ENCODE measurements at places on chromosomes 11 and 22.

GRCh38 chr11:120660024-120660565 lies 148.5 kb downstream of the GRIK4 start:
- DNase-seq = no peak

- no peak for DNase-seq
Measured at GRCh38 chr11:12258451-12258850, 118.9 kb upstream of the PARVA start.

- no peak for DNase-seq
Measured at GRCh38 chr11:61793829-61794204, 1.1 kb downstream of the FEN1 start.

DNA sequence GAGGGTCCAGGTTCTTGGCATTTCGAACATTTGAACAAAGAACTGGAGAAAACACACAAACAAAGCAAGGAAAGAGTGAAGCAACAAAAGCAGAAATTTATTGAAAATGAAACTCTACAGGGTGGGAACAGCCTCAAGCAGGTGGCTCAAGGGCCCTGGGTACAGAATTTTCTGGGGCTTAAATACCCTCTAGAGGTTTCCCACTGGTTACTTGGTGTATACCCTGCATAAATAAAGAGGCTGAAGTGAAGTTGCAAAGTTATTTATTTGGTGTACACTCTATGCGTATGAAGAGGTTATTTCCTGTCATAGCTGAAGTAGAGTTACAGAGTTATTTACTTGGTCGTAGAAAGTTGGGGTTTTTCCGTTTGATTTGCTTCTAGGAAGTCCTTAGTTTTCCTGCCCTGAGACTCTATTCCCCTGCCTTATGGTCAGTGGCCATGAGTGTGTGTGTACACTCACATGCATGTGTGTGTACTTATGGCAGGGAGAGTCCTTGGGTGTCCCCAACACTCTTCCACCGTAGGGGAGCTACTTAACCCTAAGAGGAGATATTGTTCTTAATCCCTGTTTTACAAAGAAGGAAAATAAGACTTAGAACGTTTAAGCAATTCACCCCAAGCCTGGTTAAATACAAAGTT lies 5.6 kb upstream of the SMCO4 start:
- DNase-seq = no peak

DNA sequence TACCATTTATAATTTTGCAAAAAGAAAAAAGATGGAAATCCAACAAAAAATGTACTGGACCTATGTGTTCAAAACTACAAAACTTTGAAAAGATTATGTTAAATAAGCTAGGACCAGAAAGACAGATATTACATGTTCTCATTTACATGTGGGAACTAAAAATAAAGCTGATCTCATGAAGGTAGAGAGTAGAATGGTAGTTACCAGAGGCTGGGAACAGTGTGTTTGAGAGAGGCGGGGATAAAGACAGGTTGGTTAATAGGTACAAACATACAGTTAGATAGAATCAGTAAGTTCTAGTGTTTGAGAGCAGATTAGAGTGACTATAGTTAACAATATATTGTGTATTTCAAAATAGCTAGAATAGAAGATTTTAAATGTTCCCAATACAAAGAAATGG lies 71.6 kb downstream of the USP47 start:
- DNase-seq = no peak

DNA sequence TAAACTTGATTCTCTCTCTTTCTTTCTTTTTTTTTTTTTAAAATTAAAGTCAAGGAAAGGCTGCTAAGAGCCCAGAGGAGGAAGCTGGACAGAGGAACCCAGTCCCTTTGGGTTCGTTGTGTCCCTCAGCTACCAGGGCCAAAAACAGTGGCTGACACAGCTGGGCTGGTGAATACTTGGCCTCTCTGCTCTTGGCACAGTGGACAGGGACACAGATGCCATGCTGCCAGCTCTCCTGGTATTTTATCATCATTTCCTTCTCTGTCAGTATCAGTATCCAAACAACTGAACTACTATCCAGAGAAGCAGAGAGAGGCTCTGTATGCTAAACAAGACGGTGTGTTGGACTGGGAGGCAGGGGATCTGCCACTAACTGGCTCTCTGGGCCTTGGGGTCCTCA lies 123.7 kb upstream of the CCDC90B start:
- no peak for DNase-seq

DNA sequence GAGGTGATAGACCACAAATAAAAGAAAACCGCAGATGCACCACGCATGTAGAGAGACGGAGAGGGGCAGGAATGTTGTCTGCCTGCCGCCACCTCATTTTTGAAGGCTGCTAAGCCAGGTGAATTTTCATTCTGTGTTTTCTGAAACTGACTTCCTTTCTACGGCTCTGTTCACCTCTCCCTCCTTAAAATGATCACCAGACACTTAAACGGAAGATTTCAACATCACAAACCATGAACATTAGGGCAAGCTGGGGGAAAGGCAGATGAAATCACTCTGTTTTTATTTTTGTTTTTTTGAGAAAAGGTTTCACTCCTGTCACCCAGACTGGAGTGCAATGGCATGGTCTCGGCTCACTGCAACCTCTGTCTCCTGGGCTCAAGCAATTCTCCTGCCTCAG lies 232.4 kb downstream of the MIAT start:
- no peak for DNase-seq

GRCh38 chr11:72812604-72812966 lies 1.6 kb upstream of the ATG16L2 start:
- DNase-seq = no peak

DNA sequence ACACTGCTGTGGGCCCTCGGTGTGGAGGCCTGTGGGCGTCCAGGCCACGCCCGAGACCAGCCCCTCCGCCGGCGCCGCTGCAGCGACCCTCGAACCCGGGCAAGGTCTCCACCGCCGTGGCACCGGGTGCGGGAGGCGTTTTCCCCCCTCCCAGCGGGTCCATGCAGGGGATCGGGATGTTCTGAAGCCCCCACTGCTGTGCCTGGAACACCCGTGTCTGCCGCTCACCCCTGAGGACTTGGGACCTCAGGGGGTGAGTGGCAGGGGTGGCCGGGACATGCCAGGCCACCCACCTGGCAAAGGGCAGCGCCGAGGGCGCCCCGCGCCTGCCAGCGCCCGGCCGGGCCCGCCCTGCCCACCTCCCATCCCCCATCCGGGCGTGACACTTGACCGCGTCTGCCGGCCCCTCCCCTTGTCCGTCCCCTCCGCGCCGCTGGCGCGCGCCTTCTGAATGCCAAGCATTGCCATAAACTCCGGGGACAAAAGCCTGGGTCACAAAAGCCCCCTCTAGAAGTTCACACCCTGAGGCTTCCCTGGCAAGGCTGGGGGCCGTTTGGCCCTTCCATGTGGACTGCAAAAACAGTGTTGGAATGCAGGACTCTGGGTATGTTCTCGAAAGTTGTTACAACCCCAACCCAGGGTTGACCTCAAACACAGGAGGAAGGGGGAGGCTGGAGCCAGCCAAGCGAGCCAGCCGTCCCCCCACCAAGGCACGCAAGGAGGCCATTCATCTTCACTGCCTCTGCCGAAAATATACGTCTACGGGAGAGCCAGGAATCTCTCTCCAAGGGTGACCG lies 819 bp upstream of the KCNQ1OT1 start:
- no peak for DNase-seq

- no peak for DNase-seq
Measured at GRCh38 chr11:61764606-61765260, 12.3 kb downstream of the MYRF start.

- no peak for DNase-seq
Measured at GRCh38 chr11:120599816-120600420, 88.4 kb downstream of the GRIK4 start.

DNA sequence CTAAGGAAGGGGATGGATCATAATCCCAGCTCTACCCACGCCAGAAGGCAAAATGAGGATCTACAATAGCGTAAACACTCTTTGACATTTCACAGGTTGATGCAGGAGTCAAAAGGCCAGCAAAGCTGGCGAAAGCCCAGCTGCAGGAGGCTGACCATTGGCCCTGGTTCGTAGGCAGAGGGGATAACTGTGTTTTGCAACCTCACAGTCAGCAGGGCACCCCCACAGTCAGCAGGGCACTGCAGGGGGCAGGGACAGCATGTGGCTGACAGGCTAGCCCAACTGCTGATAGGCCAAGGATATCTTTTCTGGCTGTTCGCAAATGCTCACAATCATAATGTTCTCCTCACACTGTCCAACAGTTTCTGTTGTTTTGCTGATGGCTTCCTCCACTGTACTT lies 372.7 kb downstream of the BUD13 start:
- DNase-seq = no peak

DNA sequence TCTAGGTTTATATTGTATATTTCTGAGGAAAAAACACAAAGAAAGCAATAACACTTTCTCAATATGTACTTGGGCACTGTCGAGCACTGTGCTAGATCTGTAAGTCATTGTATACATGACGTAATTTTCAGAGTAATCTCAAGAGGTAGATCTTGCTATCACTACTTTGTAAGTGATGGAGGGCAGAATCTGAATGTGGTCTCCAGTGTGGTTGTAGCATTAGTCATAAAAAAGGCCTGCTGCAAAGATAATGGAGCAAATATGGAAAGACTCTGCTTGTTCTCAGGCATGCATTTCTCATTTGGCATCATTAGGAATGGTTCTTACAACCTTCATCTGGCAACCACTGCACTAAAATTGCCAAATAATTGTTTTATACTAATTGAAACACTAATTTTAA lies 419.8 kb upstream of the CCDC179 start:
- no peak for DNase-seq

- peak; percentile 85 for DNase-seq
Measured at GRCh38 chr11:74754507-74755252, 6.0 kb downstream of the RNF169 start.

- DNase-seq = no peak
Measured at GRCh38 chr11:65642014-65642671, 4.2 kb downstream of the SIPA1 start.

GRCh38 chr22:44765571-44766285 lies 13.4 kb downstream of the ARHGAP8 start:
- no peak for DNase-seq

DNA sequence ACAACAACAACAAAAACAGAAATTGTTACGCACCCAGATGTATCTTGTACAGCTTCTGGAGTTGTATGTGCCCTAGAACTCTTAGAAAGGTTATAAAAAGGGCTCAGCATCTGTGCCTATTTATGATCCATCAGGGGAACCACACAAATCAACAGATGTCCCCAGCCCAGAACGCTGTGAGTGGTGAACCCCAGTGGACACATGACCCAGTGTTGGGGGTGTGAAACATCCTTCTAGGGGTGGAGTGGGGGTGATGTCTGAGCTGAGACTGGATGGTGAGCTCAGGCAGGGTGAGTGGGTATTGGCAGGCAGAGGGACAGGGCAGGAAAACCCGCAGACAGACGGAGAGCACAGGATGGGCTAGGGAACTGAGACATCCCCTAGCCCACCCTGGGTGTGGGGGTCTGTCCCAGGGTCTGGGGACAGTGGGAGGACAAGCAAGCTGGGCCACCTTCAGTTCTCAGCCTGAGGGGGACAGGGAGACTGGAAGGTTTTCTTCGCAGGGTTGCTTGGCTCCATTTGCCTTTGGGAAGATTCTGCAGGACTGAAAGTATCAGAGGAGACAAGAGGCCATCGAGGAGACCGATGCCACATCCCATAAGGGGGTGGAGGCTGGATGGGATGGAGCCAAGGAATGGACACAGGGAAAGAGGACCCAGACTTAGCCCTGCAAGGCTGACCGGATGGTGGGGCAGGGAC lies 5.8 kb upstream of the EMID1 start:
- DNase-seq = no peak

DNA sequence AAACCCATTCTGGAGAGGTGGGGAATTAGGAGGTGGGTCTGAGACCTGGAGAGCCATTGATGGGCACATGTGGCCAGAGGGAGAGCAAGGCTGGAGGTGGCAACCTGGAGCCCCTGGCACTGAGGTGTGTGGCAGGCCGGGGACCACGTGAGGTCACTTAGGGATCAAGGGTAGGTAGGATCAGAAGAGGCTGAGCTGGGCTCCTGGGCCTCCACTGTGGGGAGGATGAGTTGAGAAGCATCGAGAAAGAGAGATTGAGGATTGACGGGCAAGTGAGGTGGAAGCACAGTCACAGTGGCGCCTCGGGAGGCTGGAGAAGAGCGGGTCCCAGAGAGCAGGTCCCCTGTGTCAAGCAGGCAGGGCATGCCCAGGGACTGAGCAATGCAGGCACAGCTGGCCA lies 4.1 kb downstream of the GNAZ start:
- DNase-seq = no peak

DNA sequence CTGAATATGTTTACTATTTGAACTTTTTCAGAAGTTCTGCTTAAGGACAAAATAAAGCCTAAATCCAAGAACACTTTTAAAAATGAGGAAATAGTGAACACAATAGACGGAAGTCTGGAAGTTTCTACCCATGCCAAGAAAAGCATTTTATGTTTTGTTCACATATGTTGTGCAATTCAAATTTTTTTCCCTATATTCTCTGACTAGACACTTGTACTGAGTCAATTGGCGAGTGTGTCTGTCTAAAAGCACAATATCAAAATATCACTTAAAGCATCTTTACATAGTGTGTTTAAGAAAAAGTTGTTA lies 29.2 kb downstream of the INCENP start:
- peak; percentile 55 for DNase-seq

DNA sequence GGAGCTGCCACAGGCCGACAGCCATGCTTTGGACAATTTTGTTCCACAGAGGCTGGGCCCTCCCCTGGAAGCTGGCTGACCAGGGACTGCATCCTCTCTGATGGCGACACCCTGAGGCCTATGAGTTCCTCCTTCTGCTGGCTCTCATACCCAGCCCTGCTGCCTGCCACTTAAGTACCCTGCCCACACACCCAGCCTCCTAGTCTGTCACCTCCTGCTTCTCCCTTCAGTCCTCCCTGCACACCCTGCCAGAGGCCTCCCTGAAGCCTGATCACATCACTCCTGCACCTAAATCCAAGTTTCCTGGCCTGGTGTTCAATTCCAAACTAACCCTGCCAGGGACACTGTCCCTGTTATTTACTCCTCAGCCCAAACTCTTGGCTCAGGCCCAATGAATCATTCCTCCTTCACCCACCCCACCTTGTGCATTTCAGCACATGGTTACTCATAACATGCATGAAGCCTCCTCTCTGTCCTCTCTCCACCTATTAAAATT lies 136.7 kb upstream of the NECTIN1 start:
- no peak for DNase-seq

GRCh38 chr11:67522338-67522737 lies 908 bp downstream of the CABP2 start:
- no peak for DNase-seq

GRCh38 chr11:102879801-102880200 lies 5.0 kb upstream of the MMP12 start:
- DNase-seq = no peak

- no peak for DNase-seq
Measured at GRCh38 chr22:31019191-31019930, 50.3 kb downstream of the TUG1 start.

- DNase-seq = no peak
Measured at GRCh38 chr11:83020942-83021779, 50.5 kb downstream of the RAB30 start.

- DNase-seq = no peak
Measured at GRCh38 chr11:126587541-126587940, 232.1 kb downstream of the ST3GAL4 start.

DNA sequence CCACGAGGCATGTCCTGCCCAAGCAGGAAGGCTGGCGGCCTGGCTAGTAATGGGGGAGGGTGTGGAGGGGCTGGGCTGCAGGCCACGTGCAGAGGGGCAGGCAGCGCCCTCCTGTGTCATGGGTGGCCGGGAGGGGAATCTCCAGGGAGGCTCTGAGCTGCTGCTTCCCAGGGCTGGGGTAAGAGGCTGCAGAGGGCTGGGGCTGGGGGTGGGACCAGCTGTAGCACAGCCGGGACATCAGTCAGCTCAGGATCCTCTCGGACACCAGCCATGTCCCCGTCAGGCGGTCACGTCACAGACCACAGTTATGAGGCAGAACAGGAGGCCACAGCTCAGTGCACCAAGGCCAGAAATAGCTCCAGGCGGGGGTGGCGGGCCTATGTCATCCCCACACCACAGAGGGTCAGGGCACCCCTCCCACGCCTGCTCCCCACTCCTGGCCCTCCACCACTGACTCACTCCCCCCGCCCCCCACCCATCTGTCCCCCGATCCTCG lies 21.1 kb downstream of the RTN4R start:
- DNase-seq = no peak

Data from glomerular endothelial cell (primary cell).